MM.1S (cell line): ENCODE measurements at places on chromosomes 5 and 9.

DNA sequence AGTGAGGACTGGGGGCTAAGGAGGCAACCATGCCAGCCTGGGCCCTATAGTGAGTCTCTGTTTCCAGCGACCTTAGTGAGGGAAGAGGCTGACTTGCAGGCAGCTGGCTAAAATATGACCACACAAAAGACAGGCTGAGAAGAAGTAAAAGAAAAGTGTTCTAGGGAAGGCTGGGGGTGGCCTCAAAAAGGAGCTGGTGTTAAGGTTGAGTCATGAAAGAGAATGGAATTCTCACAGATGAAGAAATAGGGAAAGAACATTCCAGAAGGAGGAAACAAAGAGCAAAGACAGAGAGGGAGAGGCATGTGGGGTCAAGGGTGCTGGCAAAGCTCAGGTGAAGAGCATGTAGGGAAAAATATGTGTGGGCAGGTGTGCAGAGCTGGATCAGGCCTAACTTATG, 302.7 kb upstream of the RFX3 start:
- H3K27me3 ChIP-seq = no peaks in the 10 kb centered on the region
- no peaks in the 10 kb centered on the region for H3K36me3 ChIP-seq
- no peak overlapping the region for H3K27ac ChIP-seq

DNA sequence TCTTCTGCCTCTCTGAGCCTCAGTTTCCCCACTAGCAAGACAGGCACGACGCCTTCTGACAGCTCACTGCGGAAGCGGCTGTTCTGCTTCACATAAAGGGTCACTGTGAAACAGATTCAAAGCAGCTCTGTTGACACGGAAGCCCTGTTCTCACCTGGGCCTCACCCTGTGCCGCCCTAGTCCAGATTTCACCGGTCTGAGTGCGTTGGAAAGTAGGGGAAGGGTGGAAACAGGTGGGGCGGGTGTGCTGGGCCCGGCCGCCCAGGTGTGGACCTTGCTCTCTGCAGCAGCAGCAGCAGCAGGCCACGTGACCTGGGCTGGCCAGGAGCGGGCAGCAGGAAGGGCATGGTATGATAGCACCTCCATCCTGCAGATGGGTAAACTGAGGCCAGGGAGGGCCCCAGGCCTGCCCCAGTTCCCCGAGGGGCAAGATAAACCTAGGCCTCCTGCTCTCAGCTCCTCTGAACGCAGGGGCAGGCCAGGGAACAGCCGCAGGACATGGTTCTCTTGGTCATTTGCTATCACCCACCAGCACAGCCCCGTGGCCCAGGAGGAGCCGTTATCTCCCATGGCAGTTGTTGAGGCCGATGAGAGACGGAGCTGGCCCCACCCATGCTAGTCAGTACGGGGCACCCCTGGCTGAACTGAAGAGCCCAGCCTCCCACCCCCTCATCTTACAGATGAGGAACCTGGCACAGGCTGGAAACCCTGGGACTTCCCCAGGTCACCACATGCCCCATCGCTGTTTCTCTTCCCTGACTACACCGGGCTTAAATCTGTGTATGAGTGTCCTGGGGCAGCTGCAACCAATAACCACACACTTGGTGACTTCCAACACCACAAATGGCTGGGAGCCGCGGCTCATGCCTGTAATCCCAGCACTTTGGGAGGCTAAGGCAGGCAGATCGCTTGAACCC, 12.1 kb downstream of the PTGES2 start:
- H3K4me3 ChIP-seq = no peak overlapping the region
- no peaks in the 10 kb centered on the region for H3K4me1 ChIP-seq
- H3K27me3 ChIP-seq = no peaks in the 10 kb centered on the region
- H3K36me3 ChIP-seq = no peaks in the 10 kb centered on the region
- no peak overlapping the region for H3K27ac ChIP-seq

DNA sequence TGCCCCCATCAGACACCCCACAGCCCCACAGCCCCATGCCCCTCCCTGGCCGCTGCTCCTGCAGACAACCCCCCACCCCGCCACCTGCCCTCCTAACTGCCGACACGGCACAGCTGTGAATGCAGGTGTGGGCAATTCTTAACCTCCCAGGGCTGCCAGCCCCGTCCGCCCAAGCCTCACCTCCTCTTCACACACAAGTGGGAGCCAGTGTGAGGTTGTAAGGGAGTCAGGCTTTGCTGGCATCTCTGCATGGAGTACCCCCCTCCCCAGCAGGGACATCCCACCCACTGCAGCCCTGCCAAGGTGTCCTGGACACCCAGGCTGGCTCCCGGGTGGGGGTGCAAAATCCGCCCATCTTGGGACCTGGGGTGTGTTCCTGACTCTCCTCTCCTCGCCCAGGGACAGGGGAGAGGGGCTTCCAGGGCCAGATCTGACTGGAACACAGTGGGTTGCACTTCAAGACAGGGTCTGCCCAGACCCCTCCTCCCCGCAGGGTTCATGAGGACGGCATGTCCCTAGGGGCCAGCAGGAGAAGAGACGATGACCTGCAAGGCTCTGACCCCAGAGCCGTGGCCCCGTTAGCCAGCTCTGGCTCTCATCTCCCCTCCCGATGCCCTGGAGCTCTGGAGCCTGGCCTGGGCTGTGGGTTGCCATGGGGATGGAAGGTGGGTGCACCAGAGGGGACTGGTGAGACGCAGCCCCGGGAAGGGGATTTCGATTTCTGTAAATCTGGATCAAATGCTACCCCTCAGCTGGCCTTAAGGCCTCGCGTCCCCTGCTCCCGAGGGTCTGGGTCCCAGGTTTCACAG, 34.4 kb downstream of the SARDH start:
- no peak overlapping the region for H3K4me3 ChIP-seq
- no peaks in the 10 kb centered on the region for H3K4me1 ChIP-seq
- H3K27me3 ChIP-seq = peaks cover 88% of the 10 kb centered on the region
- H3K27ac ChIP-seq = no peak overlapping the region
- DNase-seq = no peak

DNA sequence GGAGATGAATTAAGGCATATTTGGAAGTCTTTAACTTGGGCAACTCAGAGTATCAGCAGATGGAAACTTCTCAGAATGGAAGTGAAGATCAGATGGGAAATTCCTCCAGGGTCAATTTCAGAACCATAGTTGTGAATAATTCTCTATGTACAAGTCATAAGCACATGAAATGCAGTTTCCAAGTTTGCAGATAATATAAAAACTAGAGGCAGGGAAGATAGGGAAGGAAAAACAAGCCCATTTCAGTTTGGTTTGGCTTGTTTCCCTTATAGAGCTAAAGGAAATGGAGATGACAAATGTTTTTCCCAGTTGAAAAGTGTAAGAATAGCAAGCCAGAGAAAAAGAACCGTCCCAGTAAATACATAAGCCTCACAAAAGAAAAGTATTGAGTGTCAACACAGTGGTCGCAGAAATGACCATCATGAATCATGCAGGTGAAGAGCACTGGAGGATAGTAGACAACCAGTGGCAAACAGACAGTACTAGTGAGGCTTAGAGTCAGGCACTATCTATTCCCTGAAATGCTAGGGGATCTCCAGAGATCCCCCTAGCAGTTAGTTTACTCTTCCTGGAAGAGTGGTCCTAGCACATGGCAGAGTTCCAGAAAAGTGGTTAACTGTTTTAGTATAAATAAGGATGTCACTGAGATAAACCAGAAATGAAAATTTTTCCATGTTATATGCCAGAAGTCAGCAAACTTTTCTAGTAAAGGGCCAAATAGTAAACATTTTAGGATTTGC, 245.9 kb downstream of the SAXO1 start:
- DNase-seq = no peak
- no peaks in the 10 kb centered on the region for H3K36me3 ChIP-seq
- no peaks in the 10 kb centered on the region for H3K27me3 ChIP-seq
- no peak overlapping the region for H3K4me3 ChIP-seq

- no peaks in the 10 kb centered on the region for H3K4me1 ChIP-seq
- H3K4me3 ChIP-seq = no peak overlapping the region
- H3K27me3 ChIP-seq = no peaks in the 10 kb centered on the region
- no peak overlapping the region for H3K27ac ChIP-seq
- no peaks in the 10 kb centered on the region for H3K36me3 ChIP-seq
Measured at GRCh38 chr5:15574806-15575325, 74.9 kb downstream of the FBXL7 start.

- no peaks in the 10 kb centered on the region for H3K4me1 ChIP-seq
- no peak for DNase-seq
- H3K4me3 ChIP-seq = no peak overlapping the region
- H3K36me3 ChIP-seq = no peaks in the 10 kb centered on the region
Measured at GRCh38 chr5:74408150-74409043, 232.1 kb downstream of the ENC1 start.
